Neuronal stem cell (in vitro differentiated cells): ENCODE measurements at places on chromosomes 3 and 15.

GRCh38 chr3:45056608-45057301 lies 30.7 kb downstream of the CLEC3B start:
- H3K27me3 ChIP-seq: no peaks in the 10 kb centered on the region
- H3K36me3 ChIP-seq: no peaks in the 10 kb centered on the region
- DNase-seq: no peak
- no peak overlapping the region for H3K4me3 ChIP-seq
- H3K27ac ChIP-seq: no peak overlapping the region
- H3K4me1 ChIP-seq: peaks cover 6% of the 10 kb centered on the region

DNA sequence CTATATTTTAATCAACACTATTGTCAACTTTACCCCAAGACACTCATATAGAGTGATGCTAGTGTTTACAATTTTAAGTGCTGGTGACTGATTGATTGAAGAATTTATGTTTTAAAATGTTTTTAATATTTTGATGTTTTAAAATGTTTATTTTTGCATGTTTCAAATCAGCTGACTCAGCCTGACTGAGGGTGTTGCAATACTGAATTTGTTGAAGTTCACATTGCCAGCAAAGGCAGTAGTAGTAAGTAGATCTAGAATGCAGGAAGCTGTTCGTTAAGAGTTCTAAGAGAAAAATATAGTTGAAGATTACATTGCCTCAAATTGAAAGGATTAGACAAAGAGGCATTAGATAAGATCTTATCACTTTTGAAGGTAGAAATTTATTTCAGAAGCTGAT lies 977.6 kb downstream of the IGSF11 start:
- H3K36me3 ChIP-seq: no peaks in the 10 kb centered on the region
- no peak for DNase-seq
- H3K4me1 ChIP-seq: no peaks in the 10 kb centered on the region

DNA sequence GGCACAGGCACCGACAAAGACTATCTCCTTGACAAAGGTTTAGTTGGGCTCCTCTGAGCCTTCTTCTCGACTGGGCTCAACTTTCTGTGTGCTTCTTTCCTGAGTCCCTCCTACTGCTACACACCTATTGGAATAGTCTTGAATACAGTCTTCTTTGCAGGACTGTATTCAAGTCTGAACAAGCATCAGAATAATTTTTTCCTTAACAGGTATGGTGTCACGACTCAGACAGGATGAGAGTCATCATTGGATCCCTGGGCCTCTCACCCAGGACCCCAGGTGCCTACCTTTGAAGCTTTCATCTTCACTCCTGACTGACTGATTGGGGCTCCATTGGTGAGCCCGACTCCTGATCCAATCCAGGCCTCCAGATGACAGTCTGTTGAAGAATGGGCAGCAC lies 66.3 kb downstream of the CRYGS start:
- no peak overlapping the region for H3K4me3 ChIP-seq
- no peaks in the 10 kb centered on the region for H3K27me3 ChIP-seq
- no peak overlapping the region for H3K27ac ChIP-seq
- DNase-seq: no peak
- H3K36me3 ChIP-seq: no peaks in the 10 kb centered on the region

DNA sequence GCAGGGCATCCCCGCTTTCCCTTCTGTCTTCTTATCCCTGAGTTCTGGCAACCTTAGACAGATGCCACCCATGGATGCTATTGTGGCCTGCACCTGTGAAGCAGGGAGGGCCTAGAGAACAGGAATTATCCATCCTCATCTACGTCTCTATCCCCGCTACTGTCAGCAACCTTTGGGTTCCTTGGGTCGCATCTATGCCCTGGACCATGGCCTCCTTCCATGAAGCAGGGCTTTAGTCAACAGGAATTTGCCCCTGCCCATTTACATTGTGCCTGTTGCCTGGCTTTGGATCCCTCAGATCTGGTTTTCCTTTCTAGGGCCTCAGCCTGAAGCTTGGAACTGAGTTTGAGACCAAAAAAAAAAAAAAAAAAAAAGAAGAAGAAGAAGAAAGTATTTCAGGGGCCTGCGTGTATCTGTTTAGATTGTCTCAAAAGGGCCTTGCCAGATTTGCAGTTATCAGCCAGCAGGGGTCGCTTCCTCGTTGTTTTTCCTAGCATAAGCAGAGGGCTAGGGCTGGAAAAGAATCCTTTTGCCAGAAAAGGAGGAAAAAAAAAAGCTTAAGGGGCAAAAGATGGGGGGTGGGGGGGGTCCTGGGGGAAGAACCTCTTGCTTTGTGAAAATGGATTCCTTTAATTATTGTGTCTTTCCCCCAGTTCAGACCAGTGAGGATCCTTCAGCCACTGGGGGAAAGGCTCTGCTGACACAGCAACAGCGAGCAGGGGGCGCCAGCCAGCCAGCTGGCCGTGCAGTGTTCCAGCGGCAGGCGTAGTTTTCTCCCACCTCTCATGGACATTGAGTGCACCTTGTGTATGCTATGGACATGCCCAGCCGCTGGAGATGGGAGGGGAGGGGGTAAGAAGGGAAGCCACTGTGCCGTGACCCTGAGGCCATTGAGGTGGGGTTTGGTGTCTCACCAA lies 65.7 kb upstream of the ALDH1L1 start:
- no peak for DNase-seq
- no peak overlapping the region for H3K27ac ChIP-seq
- no peaks in the 10 kb centered on the region for H3K27me3 ChIP-seq
- no peak overlapping the region for H3K4me3 ChIP-seq
- peaks cover 2% of the 10 kb centered on the region for H3K4me1 ChIP-seq

DNA sequence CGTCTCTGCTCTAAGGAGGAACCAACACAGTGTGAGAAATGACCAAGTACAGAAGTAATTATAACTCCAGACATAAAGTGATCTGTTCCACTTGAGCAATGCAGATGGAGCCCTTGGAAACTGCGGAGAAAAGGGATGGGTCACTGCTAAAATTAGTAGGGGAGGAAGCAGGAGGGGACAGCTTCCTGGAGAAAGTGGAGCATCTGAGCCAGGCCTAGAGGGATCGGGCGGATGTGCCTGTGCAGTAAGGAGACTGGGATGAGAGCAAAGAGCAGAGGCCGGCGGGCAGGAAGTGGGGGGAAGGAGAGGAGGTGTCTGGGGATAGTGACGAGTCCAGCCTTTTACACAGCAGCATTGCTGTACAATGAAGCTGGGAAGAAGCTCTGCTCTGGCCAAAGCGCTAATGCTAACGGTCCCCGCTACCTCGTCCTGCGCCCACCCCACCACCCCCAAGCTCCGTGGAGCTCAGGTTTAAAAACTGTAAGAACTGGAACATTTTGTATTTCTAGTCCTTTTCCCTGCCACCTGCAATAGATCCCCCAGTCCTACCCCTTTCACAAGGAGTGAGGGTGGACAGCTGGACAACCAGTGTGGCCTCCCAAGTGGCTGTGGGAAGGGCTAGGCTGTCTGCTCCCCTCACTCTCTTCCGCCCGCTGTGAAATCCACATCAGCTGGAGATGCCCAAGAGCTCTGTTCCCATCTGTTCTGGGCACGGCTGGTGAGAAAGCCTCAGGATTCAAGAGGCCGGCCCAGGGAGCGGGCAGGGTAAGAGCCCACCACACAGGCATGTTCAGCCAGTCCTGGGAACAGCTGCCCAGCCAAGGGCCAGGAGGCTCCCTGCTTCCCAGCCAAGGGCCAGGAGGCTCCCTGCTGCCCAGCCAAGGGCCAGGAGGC lies 53.0 kb upstream of the HES1 start:
- no peaks in the 10 kb centered on the region for H3K27me3 ChIP-seq
- H3K36me3 ChIP-seq: no peaks in the 10 kb centered on the region
- DNase-seq: no peak
- no peak overlapping the region for H3K4me3 ChIP-seq
- H3K4me1 ChIP-seq: peaks cover 47% of the 10 kb centered on the region
- no peak overlapping the region for H3K27ac ChIP-seq

DNA sequence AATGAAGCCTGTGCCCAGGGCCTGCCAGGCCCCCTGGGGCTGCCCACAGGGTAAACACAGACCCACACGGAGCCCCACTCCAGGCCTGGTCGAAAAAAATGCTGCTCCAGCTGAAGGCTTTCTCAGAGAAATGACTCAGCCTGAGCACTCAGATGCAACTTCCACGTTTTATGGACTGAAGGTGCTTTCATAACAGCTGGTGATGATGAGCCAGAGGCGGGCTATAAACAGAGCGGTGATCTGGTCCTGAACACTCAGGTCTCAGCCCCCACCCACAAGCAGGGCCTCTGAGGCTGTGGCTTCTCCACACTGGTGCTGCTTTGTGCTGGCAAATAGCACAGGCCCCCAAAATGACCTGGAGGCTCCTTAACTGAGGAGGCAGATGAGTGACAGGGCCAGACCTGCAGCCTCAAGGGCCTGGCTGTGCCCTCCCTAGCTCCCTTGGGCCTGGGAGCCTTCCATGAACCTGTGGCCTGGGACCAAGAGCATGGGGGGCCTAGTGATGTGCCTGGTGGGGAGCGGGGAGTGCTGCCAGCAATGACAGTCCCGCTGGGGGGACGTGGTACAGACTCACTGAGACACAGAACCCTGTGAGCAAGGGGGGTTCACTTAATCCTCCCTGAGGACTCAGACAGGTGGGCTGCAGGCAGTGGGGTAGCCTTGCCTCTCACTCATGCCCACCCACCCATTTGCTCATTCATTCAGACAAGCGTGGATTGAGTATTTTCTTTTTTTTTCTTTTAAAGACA lies 23.0 kb upstream of the FURIN start:
- H3K27ac ChIP-seq: no peak overlapping the region
- H3K27me3 ChIP-seq: no peaks in the 10 kb centered on the region
- no peak overlapping the region for H3K4me3 ChIP-seq
- no peak for DNase-seq
- H3K36me3 ChIP-seq: no peaks in the 10 kb centered on the region

GRCh38 chr15:101464999-101465669 lies 24.4 kb downstream of the PCSK6 start:
- peak overlapping the region; percentile 32 for H3K4me3 ChIP-seq
- DNase-seq: no peak
- no peaks in the 10 kb centered on the region for H3K27me3 ChIP-seq
- peaks cover 2% of the 10 kb centered on the region for H3K4me1 ChIP-seq
- no peaks in the 10 kb centered on the region for H3K36me3 ChIP-seq

- no peaks in the 10 kb centered on the region for H3K27me3 ChIP-seq
- DNase-seq: no peak
- no peaks in the 10 kb centered on the region for H3K4me1 ChIP-seq
- no peak overlapping the region for H3K27ac ChIP-seq
Observed at GRCh38 chr3:35383719-35384555, 255.4 kb upstream of the ARPP21 start.

DNA sequence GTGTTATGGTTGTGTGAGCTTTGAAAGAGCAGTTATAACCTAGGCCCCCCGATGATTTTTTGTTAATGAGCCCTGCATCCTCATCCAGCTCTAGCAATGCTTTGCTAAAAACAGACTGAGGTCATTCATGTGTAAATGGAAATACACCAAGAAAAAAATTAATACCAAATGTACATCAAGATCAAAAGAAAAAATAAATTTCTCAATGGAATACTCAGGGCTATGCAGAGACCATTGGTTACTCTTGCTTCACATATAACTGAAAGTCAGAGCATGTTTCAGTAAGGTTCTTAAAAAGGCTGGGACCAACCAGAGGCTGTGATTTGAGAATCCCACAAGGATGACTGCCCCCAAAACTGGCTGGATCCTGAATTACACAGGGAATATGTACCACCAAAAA lies 48.0 kb downstream of the ARHGAP31 start:
- H3K27me3 ChIP-seq: no peaks in the 10 kb centered on the region
- H3K36me3 ChIP-seq: no peaks in the 10 kb centered on the region
- DNase-seq: no peak
- no peak overlapping the region for H3K27ac ChIP-seq

- H3K4me1 ChIP-seq: no peaks in the 10 kb centered on the region
- H3K27ac ChIP-seq: no peak overlapping the region
- H3K4me3 ChIP-seq: no peak overlapping the region
- H3K27me3 ChIP-seq: no peaks in the 10 kb centered on the region
- peaks cover 95% of the 10 kb centered on the region for H3K36me3 ChIP-seq
Observed at GRCh38 chr15:63576441-63576840, 20.7 kb upstream of the FBXL22 start.

GRCh38 chr15:89760303-89761008 lies 9.4 kb upstream of the MESP1 start:
- peak; percentile 80 for DNase-seq
- H3K27ac ChIP-seq: no peak overlapping the region
- H3K27me3 ChIP-seq: no peaks in the 10 kb centered on the region

DNA sequence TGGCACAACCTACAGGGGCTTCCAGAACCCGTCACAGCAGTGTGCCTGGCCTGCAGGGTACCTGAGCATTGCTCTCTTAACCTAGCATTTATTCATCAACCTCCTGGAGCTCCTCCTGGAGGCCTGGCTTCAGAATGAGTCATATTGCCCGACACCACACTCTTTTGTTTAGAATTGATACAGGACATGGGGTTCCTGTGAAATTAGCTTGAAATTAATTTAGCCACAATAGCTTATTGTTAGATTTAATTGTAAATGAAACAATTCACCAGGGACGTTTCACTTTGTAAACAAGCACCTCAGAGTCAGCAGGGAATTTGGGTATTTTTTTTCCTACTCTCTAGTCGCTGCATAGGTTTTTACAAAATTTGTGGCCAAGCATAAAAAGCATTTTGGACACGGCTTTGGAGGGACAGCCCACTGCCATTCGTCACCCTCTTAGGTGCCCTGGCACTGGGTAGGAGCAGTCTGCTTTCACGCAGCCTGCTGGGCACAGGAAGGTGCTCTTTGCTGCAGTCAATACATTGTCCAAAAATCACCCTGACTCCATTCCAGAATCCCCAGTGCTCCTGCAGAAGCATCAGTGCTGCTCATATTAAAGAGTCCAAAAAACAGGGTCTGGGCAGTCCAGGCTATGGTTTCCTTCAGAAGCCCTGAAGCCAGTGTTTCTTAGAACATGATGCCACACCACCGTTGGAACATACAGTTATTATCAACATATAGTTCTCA lies 60.8 kb upstream of the MEF2A start:
- no peak for DNase-seq
- H3K27ac ChIP-seq: no peak overlapping the region
- no peak overlapping the region for H3K4me3 ChIP-seq
- H3K36me3 ChIP-seq: no peaks in the 10 kb centered on the region

DNA sequence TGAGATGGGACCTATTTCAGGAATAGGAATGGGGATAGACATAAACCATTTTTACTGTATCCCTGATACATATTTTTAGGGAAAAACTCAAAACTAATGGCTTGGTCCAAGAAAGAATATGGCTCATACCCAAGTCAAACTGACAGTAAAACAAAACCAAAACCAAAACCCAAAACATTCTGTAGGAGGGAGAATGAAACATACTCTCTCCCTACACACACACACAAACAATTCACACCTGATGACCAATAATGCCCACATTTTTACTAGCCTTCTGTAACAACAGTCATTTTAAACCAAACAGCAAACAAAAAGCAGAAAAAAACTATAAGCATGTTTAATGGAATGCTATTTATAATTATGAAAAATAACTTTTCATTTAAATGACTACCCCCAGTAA lies 74.9 kb downstream of the NBEAL2 start:
- no peak overlapping the region for H3K4me3 ChIP-seq
- DNase-seq: no peak
- no peaks in the 10 kb centered on the region for H3K27me3 ChIP-seq

GRCh38 chr3:195356151-195357086 lies 85.5 kb upstream of the XXYLT1 start:
- no peaks in the 10 kb centered on the region for H3K36me3 ChIP-seq
- H3K4me1 ChIP-seq: peaks cover 6% of the 10 kb centered on the region
- H3K27ac ChIP-seq: peak overlapping the region; percentile 14
- no peak for DNase-seq
- no peak overlapping the region for H3K4me3 ChIP-seq
